ENCODE measurements at places on chromosomes 5 and 9.

DNA sequence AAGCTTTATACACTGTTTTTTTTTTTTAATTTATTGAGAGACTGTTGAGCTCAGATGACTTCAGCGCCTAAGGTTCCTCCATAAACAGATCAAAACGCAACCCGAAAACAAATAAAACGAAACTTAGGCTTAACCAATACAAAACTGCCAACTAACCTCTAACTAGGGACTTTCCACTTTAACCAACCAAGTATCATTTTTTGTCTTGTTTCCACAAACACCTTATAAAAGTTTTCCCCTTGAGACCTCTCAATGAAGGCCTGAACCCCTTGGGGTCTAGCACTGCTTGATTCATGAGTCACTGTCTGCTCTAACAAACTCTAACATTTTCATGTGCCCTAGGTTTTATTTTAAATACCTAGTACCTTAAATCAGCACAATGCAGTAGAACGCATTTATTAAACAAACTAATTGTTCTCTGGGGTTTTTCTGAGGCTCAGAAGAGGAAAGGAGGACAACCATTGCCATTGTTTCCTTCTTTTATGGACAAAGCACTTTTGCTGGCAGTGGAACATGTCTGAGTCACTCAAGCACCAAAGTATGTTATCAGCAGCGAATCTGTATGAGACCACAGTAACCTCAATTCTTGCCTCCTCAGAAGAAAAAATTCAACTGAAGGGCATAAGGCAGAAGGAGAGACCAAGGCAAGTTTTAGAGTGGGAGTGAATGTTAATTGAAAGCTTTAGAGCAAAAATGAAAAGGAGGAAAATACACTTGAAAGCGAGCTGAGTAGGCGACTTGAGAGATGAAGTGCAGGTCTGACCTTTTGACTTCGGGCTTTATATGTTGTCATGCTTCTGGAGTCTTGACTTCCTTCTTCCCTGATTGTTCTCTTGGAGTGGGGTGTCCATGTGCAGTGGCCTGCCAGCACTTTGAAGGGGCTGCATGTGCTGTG, 97.7 kb upstream of the HCN1 start:
- DNase-seq, result no peak

DNA sequence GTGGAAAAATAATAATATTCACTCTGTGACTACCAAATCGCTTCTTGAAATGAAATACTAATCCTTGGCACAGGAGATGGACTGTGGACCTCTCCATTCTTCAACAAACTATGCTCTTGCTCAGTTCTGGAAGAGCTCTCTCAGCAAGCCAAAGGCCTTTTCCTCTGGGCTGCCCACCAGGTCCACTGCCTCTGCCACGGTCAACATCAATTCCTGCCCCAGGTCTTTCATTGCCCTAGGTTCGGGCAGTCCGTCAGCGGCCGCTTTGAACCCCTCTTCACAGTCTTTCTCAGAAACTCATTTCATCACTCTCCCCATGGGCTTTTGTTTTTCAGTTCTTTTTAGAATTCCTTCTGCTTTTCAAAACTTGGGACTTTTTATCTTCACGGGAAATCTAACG, 64.9 kb downstream of the GNAQ start:
- DNase-seq, result no peak

DNA sequence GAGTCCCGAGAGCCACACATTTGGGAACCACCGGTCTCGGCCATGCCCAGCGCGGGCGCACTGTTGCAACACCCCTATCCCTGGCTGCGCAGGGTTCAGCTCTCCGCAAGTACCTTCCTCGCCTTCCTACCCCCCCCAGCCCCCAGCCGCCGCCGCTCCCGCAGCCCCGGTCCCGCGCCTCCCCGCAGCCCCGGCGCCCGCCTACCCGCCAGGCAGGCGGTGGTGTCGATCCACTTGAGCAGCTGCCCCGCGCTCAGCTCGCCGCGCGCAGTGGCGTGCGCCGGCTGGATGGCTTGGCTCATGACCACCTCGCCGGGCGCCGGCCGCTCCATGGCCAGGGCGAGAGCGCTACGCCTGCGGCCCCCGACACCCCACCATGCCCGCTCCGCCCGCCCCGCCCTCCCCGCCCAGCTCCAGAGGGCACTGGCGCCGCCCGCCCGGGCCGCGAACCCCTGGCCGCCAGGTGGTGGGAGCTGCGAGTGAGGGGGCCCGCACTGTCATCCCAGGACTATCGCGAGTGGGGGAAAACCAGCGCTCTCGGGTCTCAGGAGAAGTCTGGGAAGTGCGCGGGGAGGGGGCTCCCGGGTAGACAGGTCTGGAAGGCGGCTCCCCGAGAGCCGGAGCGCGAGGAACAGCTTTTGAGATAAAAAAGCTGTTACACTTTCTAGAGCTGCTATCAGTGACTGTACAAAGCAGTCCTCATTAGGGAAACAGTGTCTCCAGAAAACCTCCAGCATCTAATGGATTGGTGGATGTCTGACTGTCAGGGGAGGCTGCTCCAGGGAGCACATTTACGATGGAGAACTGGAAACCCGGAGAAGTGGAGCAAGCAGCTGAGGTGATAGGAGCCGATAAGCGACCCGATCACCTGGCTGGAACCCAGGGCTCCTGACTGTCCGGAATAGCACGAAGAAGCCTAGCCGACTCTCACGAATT, at the start of gene ACOT12:
TSS of gene ACOT12 (minus strand) at position 352 of the 936 bp plus-strand sequence. CDS start at position 332, 20 bp downstream.
- no peak for DNase-seq

DNA sequence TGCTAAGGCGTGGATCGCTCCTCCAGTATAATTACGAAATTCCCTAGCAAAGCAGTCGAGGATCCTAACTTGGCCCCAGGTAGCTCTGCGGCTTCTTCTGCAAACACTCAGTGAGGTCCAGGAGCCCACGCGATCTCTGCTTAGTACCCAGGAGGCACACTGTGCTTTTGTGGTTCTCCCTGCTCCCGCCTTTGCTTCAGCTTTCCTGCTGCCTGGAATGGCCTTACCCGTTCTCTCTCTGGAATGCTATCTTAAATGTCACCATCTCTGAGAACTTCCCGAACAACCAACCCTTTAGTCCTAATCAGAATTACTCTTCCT, 639 bp downstream of the INVS start:
- DNase-seq, result no peak

GRCh38 chr5:139747583-139748504, 47.8 kb upstream of the PSD2 start:
- no peak for DNase-seq

DNA sequence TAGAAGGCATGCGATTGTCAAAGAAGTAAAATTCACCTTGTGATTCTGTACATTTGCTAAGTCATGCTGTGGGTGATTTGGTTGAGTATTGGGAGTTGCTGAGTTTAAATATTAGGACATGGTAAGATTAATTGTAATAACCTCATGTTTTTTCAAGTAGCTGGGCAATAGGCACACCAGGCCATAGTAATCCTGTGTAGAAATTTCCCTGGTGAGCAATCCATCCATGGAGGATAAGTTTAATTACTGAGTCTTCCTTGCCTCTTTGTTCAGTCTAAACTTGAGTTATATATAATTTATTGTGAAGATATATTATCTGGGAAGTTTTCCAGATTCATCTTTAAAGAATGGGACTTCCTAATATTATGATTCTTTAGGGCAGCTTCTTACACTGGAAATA, 221.1 kb upstream of the NUDT12 start:
- DNase-seq, result no peak

GRCh38 chr5:155651-156410, 35.5 kb upstream of the LRRC14B start:
- DNase-seq, result peak; percentile 37

- DNase-seq, result peak; percentile 33
Observed at GRCh38 chr9:757246-757881, 84.1 kb upstream of the DMRT1 start.

DNA sequence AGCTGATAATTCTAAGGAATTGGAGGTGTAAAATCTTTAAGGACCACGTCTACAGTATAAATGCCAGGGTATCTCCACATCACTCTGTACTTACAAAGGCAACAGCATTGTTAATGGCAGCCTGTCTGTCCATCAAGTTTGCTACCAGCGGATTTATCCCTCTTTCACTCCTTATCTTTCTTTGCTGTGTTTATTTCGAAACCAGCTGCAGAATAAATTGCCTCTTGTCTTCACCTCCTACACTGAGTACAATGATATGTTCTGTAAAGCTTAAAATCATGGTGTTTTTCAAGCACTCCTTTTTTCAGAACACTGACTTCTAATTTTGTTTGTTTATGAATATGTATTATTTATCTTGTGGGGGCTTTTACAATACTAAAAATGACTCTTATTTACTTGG, 1088.1 kb downstream of the NR2F1-AS1 start:
- DNase-seq, result peak; percentile 4

GRCh38 chr5:76380346-76381066, 22.6 kb upstream of the IQGAP2 start:
- no peak for DNase-seq

- no peak for DNase-seq
Observed at GRCh38 chr5:125480911-125481310, 734.5 kb upstream of the ZNF608 start.

- no peak for DNase-seq
Observed at GRCh38 chr5:65766175-65766574, 44.2 kb downstream of the NLN start.

GRCh38 chr5:115460472-115460871, 84.1 kb downstream of the FEM1C start:
- no peak for DNase-seq

Data from left kidney (tissue), 8 donors.